ENCODE measurements at places on chromosomes 12 and 14. TPM values are rescaled to one million over a fixed set of nuclear protein-coding genes. Genes with fewer than 3 reads are reported as not detected.
A peak's percentile ranks its signal among the peaks of the same experiment; 100 is the strongest.

- no peaks in the 10 kb centered on the region for H3K27me3 ChIP-seq
- H3K4me3 ChIP-seq = no peak overlapping the region
- no peak overlapping the region for H3K27ac ChIP-seq
- no peaks in the 10 kb centered on the region for H3K36me3 ChIP-seq
- no peaks in the 10 kb centered on the region for H3K4me1 ChIP-seq
- no peak for DNase-seq
Observed at GRCh38 chr14:103839579-103839978, 7.8 kb downstream of the PPP1R13B start.

DNA sequence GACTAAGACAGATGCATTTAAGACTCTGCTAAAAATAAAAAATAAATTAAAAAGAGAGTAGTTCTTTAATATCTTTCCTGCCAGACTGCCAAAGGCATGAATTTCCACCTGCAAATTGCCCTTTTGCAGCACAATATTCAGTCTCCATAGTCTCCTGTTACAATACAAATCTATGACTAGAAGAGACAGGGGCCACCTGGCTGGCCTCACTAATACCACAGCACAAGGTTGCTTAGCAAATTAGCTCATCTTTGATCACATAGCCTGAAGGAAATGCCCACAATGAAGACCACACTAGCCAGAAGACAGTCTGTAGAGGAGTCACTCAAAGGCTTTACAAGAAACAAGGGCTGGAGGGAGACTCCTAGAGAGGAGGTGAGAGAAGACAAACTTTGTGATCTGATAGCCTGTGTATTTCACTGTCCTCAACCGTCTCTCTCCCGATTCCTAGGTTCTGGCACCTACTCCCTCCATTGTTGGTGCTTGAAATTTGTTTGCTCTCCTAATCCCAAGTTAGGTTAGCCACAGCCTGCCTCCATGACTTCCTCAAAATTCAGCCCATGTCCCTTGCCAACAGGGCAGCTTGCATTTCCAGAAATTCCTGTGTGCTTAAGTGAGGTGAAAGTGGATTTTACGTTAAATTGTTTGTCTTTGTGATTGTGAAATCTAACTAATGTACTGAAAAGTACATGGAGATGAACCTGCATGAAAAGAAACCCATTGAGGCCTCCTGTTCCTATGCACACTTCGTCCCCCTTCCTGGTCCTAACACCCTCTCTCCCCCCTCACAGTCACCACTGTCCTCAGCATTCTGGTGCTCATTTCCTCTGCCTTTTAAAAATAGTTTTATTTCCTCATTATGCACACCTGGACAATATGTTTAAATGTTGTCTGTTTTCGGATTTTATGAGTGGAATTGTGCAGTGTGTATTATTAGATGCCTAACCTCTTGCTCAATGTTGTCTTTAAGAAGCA is 88.7 kb upstream of the PLXNC1 start:
- H3K36me3 ChIP-seq = no peaks in the 10 kb centered on the region
- H3K4me1 ChIP-seq = no peaks in the 10 kb centered on the region
- no peak overlapping the region for H3K27ac ChIP-seq
- H3K27me3 ChIP-seq = peaks cover 16% of the 10 kb centered on the region
- H3K4me3 ChIP-seq = no peak overlapping the region

DNA sequence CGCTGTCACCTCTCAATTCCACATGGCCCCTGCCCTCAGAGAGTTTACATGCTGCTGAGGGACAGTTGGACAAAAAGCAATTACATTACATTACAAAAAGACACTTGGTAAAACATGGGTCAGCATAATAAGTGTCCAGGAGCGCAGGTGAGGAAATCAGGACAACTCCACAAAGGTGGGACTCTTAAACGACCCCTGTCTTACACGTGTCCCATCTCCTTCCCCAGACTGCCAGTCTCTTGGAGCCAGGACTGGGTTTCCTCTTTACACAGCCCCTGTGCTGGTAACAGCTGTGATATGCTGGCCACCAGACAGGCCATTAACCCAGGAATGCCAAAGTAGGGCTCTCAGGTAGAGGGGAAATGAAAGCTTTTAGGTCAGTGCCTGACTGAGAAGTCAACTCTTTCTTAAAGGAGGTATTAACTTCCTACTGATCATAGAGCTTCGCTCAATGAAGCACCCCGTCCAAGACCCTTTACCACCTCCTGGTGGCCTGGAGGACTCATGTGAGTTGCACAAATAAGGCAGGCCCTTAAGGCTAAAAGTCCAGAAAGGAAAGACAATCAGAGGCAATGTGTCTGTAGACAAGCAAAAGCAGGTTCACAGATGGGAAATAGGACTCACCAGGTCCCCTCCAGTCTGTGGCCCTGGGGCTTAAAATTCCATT is 55.5 kb downstream of the ANO2 start:
- H3K27me3 ChIP-seq = peaks cover 23% of the 10 kb centered on the region
- H3K36me3 ChIP-seq = no peaks in the 10 kb centered on the region

Gene SLC4A8
- total RNA-seq = 1.1 TPM

DNA sequence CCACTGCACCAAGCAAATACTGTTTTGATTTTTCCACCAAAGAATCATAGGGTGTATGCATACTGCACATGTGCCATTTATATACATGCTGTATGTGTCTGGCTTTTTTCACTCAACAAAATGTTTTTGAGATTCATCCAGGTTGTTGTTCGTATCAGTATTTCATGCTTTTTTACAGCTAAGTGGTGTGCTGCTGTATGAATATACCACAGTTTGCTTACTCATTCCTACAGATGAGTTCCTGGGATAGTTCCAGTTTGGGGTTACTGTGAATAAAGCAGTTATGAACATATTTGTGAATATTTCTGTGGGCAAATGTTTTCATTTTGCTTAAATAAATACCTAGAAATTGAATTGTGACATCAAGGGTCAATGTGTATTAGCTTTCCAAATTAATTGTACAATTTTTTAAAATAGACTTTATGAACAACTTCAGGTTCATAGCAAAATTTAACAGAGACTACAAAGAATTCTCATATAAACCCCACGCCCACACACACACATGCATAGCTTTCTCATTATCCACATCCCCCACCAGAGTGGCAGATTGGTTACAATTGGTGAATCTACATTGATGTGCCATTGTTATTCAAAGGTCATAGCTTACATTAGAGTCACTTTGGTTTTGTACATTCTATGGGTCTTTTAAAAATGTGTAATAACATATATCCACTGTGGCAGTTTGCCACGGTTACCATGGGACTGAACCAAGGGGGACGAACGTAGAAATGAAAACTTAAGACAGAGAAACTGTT is 6.9 kb upstream of the KRT6A start:
- no peak overlapping the region for H3K4me3 ChIP-seq
- no peaks in the 10 kb centered on the region for H3K36me3 ChIP-seq
- no peak overlapping the region for H3K27ac ChIP-seq
- H3K27me3 ChIP-seq = peaks cover 38% of the 10 kb centered on the region

- no peak overlapping the region for H3K4me3 ChIP-seq
- no peaks in the 10 kb centered on the region for H3K4me1 ChIP-seq
- H3K36me3 ChIP-seq = no peaks in the 10 kb centered on the region
- H3K27me3 ChIP-seq = peaks cover 78% of the 10 kb centered on the region
- no peak for DNase-seq
Observed at GRCh38 chr12:590206-590750, 73.0 kb downstream of the NINJ2 start.

Gene NRL
- 2.3 TPM for total RNA-seq

GRCh38 chr14:106286697-106287290 is 760.4 kb downstream of the TMEM121 start:
- H3K36me3 ChIP-seq = no peaks in the 10 kb centered on the region
- H3K27me3 ChIP-seq = peaks cover 44% of the 10 kb centered on the region
- H3K4me3 ChIP-seq = no peak overlapping the region
- no peak overlapping the region for H3K27ac ChIP-seq

Gene LIN7A
- 0.73 TPM for total RNA-seq

Gene PRR4
- 3.1 TPM for total RNA-seq

DNA sequence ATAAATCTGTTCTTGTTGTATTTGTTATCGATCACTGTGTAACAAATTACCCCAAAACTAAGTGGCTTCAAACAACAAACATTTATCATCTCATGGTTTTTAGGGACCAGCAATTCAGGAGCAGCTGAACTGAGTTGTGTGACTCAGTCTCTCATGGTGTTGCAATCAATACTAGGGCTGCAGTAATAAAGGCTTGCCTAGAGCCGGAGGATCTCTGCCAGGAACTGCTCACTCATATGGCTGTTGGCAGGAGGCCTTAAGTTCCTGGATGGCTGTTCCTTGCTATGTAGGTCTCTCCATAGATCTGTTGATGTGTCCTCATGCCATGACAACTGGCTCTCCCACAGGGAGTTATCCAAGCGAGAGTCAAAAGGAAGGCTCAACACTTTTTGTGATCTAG is 3.8 kb upstream of the PSMC6 start:
- peak overlapping the region; percentile 69 for H3K27ac ChIP-seq
- DNase-seq = peak; percentile 47
- peaks cover 32% of the 10 kb centered on the region for H3K36me3 ChIP-seq
- H3K27me3 ChIP-seq = no peaks in the 10 kb centered on the region

DNA sequence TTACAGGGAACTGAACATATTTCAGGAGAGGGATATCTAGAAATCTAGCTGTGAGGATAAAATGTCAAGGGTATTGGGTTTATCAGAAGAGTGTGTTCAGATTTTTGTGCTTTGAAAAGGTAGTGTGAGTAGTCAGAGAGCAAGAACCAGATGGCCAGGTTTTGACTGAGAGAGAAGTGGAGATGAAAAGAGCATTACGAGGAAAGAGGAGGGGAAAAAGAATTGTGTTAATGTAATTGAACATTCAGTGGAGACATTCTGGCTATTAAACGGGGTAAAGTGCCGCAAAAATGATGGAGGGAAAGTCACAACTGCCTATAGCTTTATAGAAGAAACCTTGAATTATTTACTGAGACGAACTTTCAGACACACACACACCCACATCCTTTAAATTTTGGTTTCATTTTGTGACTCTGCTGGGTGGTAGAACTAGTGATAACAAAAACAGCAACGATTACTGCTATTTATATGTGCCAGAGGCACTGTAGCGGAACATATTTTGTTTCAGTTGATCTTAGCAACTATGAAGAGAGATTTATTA is 213.6 kb downstream of the ERC1 start:
- no peaks in the 10 kb centered on the region for H3K27me3 ChIP-seq
- peaks cover 8% of the 10 kb centered on the region for H3K4me1 ChIP-seq
- DNase-seq = no peak
- no peaks in the 10 kb centered on the region for H3K36me3 ChIP-seq
- no peak overlapping the region for H3K4me3 ChIP-seq

- peaks cover 48% of the 10 kb centered on the region for H3K4me1 ChIP-seq
- peaks cover 9% of the 10 kb centered on the region for H3K36me3 ChIP-seq
- H3K27me3 ChIP-seq = no peaks in the 10 kb centered on the region
- H3K27ac ChIP-seq = no peak overlapping the region
Observed at GRCh38 chr12:68632486-68632885, 21.8 kb downstream of the RAP1B start.

Gene PARP2
- total RNA-seq = 30.5 TPM

Gene KRT2
- total RNA-seq = not detected

GRCh38 chr12:78778339-78778738 is 86.2 kb upstream of the SYT1 start:
- no peaks in the 10 kb centered on the region for H3K4me1 ChIP-seq
- no peaks in the 10 kb centered on the region for H3K36me3 ChIP-seq
- H3K4me3 ChIP-seq = no peak overlapping the region
- H3K27me3 ChIP-seq = no peaks in the 10 kb centered on the region
- DNase-seq = no peak

Measured in Calu3 (cell line).